ENCODE measurements at places on chromosomes 7 and 10. TPM values are rescaled to one million over a fixed set of nuclear protein-coding genes. Genes with fewer than 3 reads are reported as not detected.

LRRC61 gene
- 0.15 TPM for polyA plus RNA-seq

GRCh38 chr10:113742466-113742865, 9.0 kb upstream of the PLEKHS1 start:
- no peak for DNase-seq

DNA sequence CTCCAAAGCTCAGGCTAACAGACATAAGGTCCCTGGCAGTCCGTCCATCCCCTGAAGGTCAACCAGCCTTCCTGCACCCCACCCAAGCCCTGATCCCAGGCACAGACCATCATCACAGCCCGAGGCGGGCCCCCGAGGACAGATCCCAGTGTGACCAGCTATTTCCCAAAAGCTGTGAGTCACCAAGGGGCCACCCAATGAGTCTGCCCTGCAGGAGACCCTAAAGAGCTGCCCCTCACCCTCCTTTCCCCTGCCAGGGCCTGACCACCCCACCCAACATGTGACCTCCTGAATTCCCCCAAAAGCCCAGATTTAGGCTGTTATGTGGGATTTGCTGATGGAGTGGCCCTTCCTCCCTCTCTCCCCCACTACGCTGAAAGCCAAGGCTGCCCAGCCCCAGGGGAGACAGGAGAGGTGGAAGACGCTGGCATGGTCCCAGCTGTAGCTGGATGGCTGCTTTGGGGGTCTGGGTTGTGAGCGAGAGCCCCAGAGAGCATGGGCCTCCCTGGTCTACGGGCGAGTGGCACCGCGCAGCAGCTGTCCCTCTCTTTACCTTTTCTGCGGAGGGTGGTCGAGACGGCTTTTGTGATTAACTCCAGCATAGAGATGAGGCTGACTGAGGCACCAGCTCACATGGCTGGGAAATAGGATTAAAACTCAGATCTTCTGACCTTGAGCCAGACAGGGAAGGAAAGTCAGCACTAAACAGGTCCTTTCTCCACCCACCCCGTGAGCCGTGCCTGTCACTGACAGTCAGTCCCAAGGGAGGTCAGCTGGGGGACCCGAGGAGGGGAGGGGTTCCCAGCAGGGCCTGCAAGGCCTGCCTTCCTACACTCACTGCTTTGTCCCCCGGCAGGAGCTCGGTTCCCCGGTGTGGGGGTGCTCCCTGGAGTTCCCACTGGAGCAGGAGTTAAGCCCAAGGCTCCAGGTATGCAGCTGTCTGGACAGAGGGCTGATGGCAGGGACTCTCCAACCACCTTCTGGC, 16.7 kb downstream of the ELN start:
- DNase-seq: no peak

DNA sequence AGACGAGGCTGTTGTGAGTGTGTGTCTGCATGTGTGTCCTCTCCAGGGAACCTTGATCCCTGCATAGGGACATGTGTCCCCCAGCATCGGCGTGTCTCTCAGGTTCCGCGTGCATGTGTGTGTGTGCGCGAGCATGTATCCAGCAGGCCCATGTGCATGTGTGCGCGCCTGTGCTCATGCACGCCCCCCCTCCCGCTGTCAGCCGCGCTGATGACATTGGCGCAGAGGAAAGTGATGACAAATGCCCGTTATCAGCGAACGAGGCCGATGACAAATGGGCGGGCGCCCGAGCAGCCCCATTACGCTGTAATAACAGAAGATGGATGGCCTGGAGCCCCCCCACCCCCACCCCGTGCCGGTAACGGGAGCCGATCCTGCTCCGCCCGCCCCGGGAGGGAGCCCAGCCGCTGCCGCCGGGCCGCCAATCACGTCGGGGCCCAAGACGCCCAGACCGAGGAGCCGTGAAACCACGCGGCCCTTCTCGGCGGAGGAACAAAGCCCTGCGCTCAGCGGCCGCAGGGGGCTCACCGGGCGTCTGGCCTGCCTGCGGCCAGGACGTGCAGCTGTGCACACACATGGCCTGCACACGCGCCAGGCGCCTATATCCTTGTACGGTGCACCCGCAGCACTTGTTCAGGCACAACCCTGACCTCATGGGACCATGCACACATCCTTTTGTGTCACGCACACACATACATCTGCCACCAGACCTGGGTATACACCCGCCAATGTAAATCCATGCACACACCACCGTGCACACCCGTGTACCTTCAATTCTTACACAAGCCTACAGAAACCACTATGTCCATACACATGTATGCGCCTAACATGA, 21.5 kb downstream of the POLL start:
- peak; percentile 75 for DNase-seq

ZNF655 gene
- 52.3 TPM for polyA plus RNA-seq

- no peak for DNase-seq
These were observed 49.8 kb downstream of the EPDR1 start for GRCh38 chr7:37970211-37970610.

GRCh38 chr10:95850791-95851190, 57.0 kb upstream of the CC2D2B start:
- DNase-seq: no peak

DNA sequence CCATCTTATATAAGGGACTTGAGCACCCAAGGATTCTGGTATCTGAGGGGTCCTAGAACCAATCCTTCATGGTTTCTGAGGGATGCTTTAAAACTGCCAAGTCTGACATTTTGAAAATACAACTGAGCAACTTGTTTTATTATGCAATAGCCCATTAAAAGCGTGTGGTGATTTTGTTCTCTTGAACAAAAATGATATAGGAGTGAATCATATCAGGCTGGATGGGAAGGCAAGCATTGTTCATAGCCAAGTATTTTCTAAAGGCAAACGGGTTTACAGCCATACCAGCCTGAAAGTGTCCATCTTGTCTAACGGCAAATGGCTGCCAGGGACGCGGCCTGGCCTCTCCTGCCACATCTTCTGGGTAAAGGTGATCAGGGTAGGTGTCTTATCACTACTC, 23.4 kb downstream of the RPP38 start:
- DNase-seq: no peak

- DNase-seq: peak; percentile 80
These were observed 482 bp downstream of the CCDC6 start for GRCh38 chr10:59905731-59906416.

GRCh38 chr7:1493129-1493528, 11.1 kb downstream of the INTS1 start:
- DNase-seq: no peak

ANKRD61 gene
- polyA plus RNA-seq: not detected

- DNase-seq: no peak
These were observed 8.1 kb downstream of the DNAH11 start for GRCh38 chr7:21550821-21551531.

NEUROG3 gene
- polyA plus RNA-seq: not detected

FAM107B gene
- 58.5 TPM for polyA plus RNA-seq

BMPER gene
- 0.88 TPM for polyA plus RNA-seq

OR9A2 gene
- polyA plus RNA-seq: not detected

DNA sequence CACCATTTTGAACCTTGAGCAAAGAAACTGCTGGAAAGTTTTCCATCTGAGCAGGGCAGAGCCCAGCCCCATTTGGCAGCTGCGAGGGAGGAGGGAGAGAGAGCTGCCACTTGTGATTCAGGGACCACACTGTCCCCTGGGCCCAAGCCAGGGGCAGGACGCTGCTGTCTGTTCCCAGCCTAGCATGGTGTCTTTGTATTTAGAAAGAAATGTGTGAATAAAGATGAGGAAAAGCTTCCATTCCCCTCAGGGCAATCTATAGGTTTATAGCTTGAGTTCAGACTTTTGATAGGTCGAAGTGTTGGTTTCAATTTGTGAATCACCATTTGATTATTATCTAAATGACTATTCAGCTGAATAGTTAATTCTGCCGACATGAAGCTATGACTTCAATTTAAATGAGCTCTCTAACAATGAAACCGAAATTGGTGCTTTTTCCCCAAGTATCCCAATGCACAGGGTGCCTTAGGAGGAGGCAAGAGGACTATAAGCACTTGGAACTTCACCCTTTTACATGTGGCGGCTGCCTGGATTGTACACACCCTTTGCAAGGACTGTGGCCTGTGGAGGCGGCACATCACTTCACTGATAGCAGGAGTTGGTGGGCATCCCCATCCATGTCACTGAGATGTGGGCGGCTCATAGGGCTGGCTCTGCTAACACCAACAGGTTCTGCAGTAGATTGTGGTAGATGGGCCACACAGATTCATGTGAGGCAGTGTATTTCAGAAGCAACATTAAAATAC, 223.5 kb downstream of the CCDC3 start:
- no peak for DNase-seq

CRPPA gene
- polyA plus RNA-seq: 0.13 TPM

CLRN3 gene
- 6.3 TPM for polyA plus RNA-seq

- DNase-seq: no peak
These were observed 20.7 kb downstream of the TMEM72 start for GRCh38 chr10:44931621-44932516.

- peak; percentile 90 for DNase-seq
These were observed 55.5 kb upstream of the LOXL4 start for GRCh38 chr10:98323221-98324164.

DNA sequence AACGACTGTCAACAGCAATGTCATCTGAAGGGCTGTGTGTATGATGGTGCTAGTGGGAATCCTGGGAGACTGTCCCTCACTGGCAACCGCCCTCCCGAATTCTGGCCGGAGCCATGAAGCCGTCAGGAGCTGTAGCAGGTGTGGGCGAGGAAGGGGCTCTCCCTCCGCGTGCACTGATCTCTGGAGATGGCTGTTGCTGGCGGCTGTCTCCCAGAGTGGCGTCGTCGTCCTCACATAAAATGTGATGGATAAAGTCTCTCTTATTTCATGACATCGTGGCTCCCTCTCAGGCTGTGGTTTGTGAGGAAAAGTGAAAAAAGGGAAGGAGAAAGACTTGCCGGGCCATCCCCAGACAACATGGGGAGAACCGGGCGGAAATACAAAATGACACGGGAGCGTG, 216.5 kb downstream of the DNAJB6 start:
- peak; percentile 55 for DNase-seq

TMEM176B gene
- polyA plus RNA-seq: 6.5 TPM

- DNase-seq: no peak
These were observed 225.2 kb downstream of the MLLT10 start for GRCh38 chr10:21759232-21759631.

NME8 gene
- not detected for polyA plus RNA-seq

CELF2 gene
- polyA plus RNA-seq: 20.3 TPM

TAS2R16 gene
- not detected for polyA plus RNA-seq

- DNase-seq: no peak
These were observed 4.2 kb upstream of the EZH2 start for GRCh38 chr7:148888300-148888699.

DNA sequence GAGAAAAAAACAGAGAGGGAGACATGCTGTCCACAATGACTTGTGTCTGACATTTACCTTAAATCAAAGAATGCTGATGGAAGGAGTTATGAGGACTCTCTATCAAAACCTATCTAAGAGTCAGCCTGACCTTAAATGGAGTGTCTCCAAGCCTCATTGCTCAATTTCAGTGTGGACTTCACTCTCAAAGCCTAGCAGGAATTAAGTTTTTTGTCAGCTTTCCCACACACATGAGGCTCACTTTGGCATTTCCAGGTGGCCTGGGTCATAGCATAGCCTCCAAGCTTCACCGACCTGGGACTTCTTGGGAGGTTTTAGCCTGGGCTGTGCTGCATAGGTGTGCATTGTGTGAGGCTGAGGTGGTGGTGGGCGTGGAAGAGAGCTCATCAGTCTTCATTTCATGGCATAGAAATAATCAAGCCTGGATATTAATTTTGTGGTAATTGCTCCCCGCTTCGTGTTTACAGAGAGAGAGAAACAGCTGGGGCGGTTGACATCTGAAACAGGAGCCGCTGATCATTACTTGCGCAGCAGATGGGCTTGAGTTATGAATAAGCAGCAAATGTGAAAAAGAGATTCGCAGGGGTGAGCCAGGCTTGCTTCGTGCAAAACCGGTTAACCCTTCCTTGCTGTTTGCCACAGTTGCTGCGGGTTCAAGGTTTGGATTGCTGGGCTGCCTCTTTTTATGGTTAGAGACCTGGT, 647.8 kb downstream of the INHBA start:
- no peak for DNase-seq

- DNase-seq: no peak
These were observed 208.7 kb upstream of the ZNF32 start for GRCh38 chr10:43857206-43857930.

ZNF25 gene
- polyA plus RNA-seq: 16.5 TPM

DNA sequence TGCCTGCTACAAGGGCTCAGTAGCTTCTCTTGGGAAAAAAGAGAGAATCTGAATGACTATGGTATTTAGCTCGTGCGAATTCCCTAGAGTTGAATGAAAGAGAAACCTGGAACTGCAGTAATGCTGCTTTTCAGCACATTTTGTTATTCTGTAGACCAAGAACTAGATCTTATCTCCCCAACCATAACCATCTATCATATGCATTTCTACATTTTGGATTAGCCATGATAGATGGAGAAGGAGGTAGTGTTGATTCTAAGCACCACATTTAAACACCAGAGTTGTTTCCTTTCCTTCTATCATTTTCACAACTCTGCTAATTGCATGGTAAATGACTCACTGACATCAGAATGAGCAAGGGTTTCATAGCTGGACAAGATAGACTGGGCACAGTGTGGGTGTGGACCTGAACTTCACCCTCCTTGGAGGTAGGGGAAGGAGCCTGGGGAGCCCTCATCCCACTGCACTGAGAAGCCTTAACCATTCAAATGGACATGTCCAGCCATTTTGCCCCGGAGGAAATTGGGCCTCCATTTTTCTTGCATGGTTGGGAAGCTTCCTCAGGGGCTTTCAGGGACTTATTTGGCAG, 55.3 kb upstream of the BMPER start:
- DNase-seq: no peak

GRCh38 chr10:69800109-69800508, 1.6 kb upstream of the COL13A1 start:
- no peak for DNase-seq

DENND10 gene
- polyA plus RNA-seq: 15.2 TPM

DRGX gene
- not detected for polyA plus RNA-seq

DNA sequence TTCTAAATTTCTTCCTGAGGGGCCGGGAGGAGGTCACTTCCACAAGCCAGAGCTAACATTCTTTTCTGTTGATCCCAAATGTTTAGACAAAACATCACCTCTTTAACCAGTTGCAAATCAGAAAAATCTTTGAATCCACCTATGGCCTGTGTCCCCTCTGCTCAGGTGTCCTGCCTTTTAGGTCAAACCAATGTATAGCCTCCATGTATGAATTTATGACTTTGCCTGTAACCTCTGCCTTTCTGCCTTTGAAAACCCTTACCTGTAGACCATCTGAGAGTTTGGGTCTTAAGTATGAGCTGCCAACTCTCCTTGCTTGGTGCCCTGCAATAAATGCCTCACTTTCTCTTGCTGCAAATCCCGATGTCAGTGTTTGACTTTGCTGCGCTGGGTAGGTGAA, 44.1 kb upstream of the MSRB2 start:
- no peak for DNase-seq

SH3PXD2A gene
- polyA plus RNA-seq: 18.7 TPM

- DNase-seq: no peak
These were observed 299.9 kb downstream of the ABCA13 start for GRCh38 chr7:48471196-48471595.

All from aorta (tissue), 5 donors.